Stimulated activated CD8-positive, alpha-beta memory T cell treated with anti-CD3 and anti-CD28 coated beads, Interleukin-7, amount 100 ng/mL, for 1 hour (primary cell): ENCODE measurements at places on chromosomes 7 and 10.

- DNase-seq, result no peak
Observed at GRCh38 chr10:67666416-67667034, 29.5 kb downstream of the CTNNA3 start.

DNA sequence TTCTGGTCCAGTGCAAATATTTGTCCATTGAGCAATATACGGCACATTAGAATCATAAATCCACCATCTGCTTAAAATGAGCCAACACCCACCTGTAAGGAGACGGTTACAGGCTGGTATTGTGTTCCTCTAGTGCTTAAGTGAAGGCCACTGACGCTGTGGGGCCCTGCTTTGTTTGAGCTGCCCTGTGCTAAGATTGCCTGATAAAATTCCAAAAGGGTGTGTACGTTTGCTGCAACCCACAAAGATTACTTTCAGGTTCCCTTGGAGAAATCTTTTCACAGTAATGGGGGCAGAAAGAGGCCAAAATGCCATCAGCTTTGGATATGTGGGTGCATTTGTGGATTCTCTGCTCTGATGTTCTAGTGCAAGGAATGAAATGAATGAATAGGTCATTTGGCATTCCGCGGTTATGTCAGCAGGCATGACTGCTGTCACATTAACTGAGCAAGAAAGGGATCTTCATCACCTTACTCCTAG is 34.4 kb downstream of the AGR3 start:
- no peak for DNase-seq

- no peak for DNase-seq
Observed at GRCh38 chr7:25384788-25385505, 156.7 kb upstream of the NPVF start.

- no peak for DNase-seq
Observed at GRCh38 chr10:106134326-106135000, 1030.0 kb downstream of the SORCS1 start.

GRCh38 chr10:7932301-7933036 is 114.2 kb downstream of the TAF3 start:
- no peak for DNase-seq

- DNase-seq, result no peak
Observed at GRCh38 chr10:71995887-71996575, 31.8 kb downstream of the CHST3 start.

DNA sequence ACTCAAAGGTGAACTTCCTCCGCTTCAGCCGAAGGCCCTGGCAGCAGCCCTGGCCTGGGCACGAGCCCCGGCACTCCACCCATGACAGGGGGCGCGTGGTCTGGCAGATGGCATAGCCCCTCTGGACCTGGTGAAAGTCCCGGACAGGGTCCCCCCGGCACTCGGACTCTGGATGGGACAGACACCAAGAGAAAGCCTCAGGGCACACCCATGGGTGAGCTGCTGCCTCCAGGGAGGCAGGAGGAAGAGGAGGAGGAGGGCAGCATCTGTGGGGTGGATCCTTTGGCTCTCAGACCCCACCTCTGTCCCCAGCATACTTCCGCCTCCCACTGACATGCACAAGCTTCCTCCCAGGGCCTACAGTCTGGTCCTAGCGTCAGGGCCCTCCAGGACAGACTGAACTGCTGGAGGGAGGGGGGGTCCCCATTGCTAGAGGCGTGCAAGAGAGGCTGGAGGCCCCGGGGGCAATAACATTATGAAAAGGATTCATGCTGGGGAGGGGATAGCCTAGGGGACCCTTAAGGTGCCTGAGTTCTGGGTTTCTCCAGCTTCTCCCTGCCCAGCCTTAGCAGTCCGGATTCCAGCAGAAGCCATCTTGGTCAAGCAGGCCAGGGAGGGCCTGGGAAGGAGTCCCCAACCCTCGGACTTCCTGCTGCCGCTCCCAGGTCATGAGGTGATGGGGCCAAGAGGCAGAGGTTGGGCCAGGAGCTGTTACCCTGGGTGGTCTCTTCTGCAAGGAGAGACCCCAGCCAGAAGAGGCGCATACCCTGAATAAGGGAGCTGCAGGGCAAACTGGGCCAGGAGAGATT is 169.3 kb downstream of the LCOR start:
- no peak for DNase-seq

DNA sequence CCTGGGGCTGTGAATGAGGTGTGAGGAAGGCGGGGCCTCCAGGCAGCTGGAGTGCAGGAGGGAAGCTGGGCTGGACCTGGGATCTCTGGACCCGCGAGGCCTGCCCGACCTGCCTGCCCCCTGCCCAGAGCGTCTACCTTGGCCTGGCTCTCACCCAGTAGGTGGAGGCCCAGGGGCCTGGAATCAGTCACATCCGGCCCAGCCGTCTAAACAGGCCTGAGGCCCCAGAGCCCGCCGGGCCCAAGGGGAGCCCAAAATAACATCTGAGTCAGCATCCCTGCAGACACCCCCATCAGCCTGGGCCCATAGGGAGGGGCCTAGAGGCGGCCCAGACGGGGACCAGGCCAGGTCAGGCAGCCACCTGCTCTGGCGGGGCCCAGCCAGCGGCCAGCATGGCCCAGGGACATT is 15.1 kb upstream of the ELN start:
- DNase-seq, result no peak

GRCh38 chr7:155584763-155585531 is 38.6 kb upstream of the CNPY1 start:
- DNase-seq, result no peak

- no peak for DNase-seq
Observed at GRCh38 chr7:108824840-108825580, 255.3 kb downstream of the DNAJB9 start.

DNA sequence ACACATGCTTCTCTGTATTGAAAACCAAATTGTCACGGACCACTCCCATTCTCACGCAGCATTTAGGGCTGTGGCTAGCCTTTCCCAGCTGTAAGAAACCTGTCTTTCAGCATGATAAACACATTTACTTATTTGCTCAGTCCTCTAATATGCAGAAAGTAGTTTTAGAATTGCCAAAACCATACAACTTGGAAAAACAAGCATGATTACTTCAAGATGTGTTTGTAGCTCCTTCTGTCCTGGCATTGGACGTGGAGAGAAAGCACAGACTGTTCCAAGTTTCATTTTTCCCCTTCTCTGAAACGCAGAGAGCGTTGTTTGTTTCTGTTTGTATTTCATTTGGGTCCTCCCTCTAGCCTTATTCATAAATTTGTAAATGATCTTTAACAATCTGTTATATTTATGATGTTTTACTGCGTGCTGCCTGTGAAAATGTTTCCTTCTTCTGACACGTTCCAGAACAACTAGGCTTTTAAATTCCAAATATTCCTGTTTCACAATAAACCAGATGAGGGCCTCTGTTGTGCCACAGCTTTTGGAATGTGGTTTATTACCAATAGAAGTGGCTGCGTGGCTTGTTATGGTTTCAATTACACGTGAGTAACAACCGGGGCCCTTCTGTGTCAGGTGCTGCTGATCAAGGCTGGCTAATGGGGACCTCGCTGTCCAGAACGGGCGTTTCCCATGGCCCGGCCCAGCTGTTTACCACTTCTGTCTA is 26.1 kb downstream of the MNX1 start:
- no peak for DNase-seq

- DNase-seq, result no peak
Observed at GRCh38 chr7:92851732-92852131, 15.4 kb upstream of the CDK6 start.
